Amniotic stem cell (primary cell): ENCODE measurements at places on chromosomes 2 and 18.

DNA sequence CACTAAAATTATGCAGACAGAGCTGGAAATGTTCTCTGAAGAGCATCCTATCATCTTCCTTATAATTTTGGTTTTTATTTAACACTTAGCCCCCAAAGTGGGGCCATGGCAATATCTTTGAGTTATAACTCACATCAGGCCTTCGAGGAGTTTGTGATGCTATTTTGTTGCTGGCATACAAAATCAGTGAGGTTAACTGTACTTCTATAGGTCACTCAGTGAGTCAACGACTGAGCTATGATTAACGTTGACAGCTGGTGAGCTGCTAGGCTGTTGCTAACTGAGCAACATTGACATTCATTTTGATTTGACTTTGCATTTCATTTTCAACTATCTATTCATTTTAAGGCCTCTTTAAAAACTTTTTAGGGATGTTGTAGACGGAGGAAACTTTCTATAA, 50.0 kb downstream of the GPD2 start:
- DNase-seq, result no peak

- no peak for DNase-seq
Measured at GRCh38 chr2:131035112-131035825, 58.0 kb downstream of the FAM168B start.

GRCh38 chr2:69962986-69963730, 1.7 kb upstream of the ASPRV1 start:
- no peak for DNase-seq

DNA sequence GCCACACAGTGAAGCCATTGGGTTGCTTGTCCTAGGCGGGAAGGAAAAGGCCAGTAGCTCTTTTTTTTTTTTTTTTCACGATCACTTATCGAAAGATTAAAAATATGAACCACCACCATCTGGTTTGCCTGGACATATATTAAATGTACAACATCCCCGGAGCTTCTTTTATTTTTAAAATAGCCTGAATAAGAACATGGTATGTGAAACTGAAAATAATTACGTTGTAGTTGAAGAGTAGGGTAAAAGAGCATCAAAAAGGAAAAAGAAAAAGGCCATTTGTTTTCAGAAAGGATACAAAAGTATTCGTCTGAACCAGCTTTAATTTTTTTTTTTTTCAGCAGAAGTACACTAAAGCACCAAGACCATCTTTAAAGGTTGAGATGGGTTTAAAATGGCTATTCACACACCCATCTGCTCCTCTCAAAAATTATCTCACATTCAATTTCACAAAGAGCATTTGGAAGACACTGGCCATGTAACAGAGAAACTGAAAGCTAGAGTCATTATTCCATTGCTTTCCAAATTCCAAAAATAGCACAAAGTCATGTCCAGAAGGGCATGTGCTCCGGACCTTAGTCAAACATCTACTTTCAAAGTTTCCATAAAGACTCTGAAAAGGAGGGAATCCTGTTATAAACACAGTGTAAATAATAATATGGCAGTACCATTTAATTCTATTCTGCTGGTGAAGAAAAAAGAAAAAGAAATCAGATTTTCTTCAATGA, 82.9 kb downstream of the SCN3A start:
- DNase-seq, result no peak
